H9 (cell line): ENCODE measurements at places on chromosomes 4 and X. TPM values are rescaled to one million over a fixed set of nuclear protein-coding genes. Genes with fewer than 3 reads are reported as not detected.

DNA sequence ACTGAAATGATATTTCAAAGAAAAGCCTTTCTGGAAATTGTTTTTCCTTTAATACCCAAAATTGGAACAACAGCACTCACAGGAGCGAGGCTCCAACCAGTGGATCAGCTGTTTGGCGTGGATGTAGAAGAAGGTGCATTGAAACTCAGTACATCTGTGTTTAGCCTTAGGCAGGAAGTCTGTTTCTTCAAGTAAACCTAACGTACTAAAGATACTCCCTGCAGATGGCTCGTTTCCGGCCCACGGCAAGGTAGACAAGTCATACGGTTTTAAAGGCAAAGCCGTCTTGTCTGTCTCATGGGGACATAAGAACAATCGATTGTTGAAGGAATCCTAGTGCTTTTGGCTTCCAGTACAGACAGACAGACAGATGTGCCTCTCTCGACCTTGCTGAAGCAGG lies 50.0 kb upstream of the CLCN4 start:
- 0 out of 2 replicates have a peak, but pooled peaks cover 2% of the 10 kb centered on the region for H3K4me1 ChIP-seq
- H3K27me3 ChIP-seq = no peaks in the 10 kb centered on the region
- H3K4me3 ChIP-seq = no peak overlapping the region
- H3K27ac ChIP-seq = no peak overlapping the region

DNA sequence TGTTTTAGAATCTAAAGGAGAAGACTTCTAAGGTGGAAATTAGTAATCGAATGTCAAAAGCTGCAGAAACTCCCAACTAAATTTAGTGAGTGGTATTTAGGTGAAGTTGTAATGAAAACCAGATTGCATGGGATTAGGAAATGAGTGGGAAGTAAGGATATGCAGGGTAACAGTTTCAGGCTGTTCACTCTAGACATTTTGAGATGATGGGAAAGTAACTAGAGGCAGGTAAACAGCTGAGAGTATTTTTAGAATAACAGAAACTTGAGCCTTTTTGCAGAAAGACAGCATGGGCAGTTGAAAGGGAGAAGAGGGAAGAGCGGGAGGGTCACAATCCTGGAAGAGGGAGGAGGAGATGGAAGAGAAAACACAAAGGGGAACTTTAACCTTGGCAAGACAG lies 12.7 kb downstream of the SPRY1 start:
- H3K36me3 ChIP-seq = peaks cover 2% of the 10 kb centered on the region; the same call in 1 of the 2 replicates
- no peak overlapping the region for H3K4me3 ChIP-seq
- no peaks in the 10 kb centered on the region; the same call in 1 of the 2 replicates for H3K4me1 ChIP-seq
- H3K27me3 ChIP-seq = no peaks in the 10 kb centered on the region
- no peak overlapping the region for H3K27ac ChIP-seq

DNA sequence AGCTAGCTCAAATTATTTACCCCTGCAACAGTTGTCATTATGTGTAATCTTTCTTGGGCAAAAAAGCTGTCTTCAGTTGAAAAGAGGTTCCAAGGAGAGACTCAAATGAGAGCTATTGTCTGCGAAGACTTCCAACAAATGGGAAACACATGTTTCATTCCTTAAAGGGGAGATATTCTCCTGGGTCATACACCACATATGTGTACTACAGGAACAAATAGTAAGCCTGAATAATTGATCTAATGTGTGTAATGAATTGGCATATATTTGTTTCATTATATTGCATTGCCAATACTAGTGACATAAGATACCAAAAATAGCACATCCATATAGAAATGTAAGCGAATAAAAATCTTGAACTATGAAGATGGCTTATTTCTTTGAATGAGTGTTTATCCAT lies 950.9 kb upstream of the NDST4 start:
- no peak for DNase-seq
- no peak overlapping the region for H3K27ac ChIP-seq
- H3K27me3 ChIP-seq = no peaks in the 10 kb centered on the region
- H3K4me1 ChIP-seq = no peaks in the 10 kb centered on the region
- no peak overlapping the region for H3K4me3 ChIP-seq

DNA sequence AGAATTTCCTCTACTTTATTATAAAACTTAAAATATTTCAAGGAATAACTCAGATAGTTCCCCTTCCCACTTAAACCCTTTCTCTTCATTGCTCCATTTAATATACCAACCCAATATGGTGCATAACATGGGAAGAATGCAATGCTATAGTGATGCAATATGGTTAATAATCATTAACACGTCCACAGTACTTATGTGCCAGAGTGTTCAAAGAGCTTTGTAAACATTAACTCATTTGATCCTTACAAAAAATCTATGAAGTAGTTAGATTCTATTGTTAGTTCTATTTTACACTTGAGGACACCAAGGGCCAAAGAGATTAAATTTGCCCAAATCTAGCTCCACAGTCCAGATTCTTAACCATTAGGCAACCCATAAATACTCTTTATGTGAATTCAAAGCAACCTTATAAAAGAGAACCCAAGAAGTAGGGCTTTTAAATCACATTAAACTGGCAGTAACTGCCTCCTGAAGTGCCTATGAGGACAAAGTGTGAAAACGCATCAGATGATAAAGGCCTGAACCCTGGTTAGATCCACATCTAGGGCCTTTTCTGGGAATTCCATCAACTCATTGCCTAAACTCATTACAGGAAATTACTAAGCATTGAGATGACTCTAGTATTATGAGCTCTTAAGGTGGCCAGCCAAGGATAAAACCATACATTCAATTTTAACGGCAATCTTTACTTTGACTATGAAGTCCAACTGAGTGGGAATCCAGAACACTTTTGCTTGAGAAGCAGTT lies 94.3 kb downstream of the AREG start:
- no peak overlapping the region for H3K27ac ChIP-seq
- no peak for DNase-seq
- no peaks in the 10 kb centered on the region for H3K36me3 ChIP-seq
- no peak overlapping the region for H3K4me3 ChIP-seq

SNX12 gene
- total RNA-seq = 69.1 and 69.7 TPM in 2 replicates

DNA sequence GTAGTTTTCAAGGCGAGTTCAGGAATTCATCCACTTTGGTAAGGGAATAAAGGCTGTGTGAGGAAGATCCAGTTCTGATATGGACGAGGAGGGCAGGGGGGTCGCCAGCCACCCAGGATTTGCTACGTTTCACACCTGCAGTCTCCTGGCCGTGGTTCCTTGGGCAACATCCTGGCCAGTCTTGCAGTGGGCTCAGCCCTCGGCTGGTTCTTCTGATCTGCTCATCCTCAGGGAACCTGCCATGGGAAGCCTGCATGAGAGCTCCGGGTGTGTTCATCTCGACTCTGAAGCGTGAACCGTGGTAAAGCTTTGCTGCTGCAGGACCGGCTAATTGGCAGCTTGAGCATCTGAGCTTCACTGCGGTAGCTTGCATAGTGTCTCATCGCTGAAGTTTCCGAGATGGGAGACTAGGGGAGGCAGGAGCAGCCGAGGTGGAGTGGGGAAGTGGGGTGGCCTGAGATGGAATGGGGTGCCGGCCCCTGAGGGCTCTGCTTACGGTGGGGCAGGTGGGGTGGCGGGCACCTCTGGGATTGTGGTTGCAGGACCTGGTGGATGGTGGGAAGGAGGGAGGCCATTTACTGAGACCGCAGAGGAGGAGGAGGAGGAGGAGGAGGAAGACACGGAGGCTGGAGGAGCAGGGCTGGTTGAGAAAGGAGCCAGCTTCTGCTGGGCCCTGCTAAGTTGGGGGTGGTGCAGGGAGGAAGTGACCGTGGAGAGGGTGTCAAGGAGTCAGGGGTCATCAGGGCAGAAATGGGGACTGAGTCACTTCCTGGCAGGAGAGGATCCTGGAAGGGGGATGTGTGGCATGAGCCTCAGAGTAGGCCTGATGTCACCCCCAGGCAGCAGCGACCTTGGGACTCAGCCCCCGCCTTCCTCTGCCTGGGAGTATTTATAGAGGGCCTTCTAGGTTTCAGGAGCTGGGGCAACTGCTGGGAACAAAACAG lies 213.1 kb upstream of the PSAPL1 start:
- no peak for DNase-seq
- H3K4me3 ChIP-seq = no peak overlapping the region
- H3K36me3 ChIP-seq = no peaks in the 10 kb centered on the region
- H3K27ac ChIP-seq = no peak overlapping the region

- H3K4me1 ChIP-seq = peaks cover 7% of the 10 kb centered on the region; the same call in 1 of the 2 replicates
- no peak overlapping the region for H3K27ac ChIP-seq
- no peak overlapping the region for H3K4me3 ChIP-seq
Observed at GRCh38 chrX:9846631-9847030, 60.4 kb downstream of the SHROOM2 start.

OSTC gene
- 130 and 134 TPM in 2 replicates for total RNA-seq

DNA sequence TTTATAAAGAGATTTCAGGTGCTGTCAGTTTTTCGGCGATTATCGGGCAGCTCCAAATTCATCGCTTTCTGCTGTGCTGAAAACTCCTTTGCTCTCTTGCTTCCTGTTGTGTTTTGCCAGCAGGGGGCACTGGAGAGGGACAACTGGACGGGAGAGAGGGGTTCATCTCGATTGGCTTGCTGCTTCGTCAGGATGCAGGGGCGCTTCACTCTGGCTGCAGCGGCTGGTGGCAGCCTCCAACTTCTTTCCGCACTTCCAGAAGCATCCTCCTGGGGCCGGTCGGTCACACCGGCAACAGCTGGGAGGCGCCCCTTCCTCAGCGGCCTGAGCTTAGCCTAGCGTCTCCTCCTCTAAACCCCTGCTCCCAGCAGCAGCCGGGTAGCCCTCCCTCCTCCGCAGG lies 29.5 kb downstream of the MSL3 start:
- H3K36me3 ChIP-seq = no peaks in the 10 kb centered on the region
- no peak overlapping the region for H3K4me3 ChIP-seq
- no peaks in the 10 kb centered on the region for H3K4me1 ChIP-seq
- no peak overlapping the region for H3K27ac ChIP-seq
- peak; percentile 92 for DNase-seq

GRCh38 chr4:2932951-2933565 lies 30.1 kb downstream of the NOP14 start:
- no peak for DNase-seq
- H3K27ac ChIP-seq = no peak overlapping the region
- peak overlapping the region; percentile 70 for H3K4me3 ChIP-seq
- no peaks in the 10 kb centered on the region for H3K4me1 ChIP-seq
- H3K36me3 ChIP-seq = peaks cover 48% of the 10 kb centered on the region
- no peaks in the 10 kb centered on the region for H3K27me3 ChIP-seq

NAP1L2 gene
- total RNA-seq = 12.2 and 12.8 TPM in 2 replicates

- DNase-seq = no peak
- no peak overlapping the region for H3K4me3 ChIP-seq
- no peak overlapping the region for H3K27ac ChIP-seq
Observed at GRCh38 chr4:139918591-139918990, 235.4 kb downstream of the MAML3 start.

DNA sequence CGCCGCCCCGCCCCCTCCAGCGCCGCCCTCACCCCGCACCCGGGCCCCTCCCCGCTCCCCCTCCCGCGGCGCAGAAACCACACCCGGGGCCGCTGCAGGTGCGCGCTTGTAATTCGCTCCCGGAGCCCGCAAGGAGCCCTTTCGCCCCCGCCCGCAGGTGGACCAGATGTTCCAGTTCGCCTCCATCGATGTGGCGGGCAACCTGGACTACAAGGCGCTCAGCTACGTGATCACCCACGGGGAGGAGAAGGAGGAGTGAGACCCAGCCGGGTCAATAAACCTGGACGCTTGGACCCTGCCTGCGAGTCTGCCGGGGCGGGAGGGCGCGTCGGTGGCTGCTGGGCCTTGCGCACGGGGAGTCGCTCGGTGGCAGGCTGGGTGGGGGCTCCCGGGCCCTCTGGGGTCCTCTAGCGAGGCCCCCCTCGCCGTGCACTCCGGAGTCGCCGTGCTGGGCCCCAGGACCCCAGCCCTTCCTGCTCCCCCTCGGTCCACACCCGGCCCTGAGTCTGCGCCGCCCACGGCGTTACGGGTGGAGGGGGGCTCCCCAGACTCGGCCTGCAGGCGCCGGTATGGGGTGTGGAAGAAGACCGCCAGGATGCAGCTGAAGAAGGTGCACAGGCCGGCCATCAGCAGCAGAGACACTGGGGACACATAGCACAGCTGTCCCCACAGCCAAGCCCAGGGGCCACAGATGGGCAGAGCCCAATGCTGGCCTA lies 7.1 kb downstream of the SLC49A3 start:
- no peaks in the 10 kb centered on the region for H3K27me3 ChIP-seq
- peak overlapping the region; percentile 57; the same call in 1 of the 3 replicates for H3K4me3 ChIP-seq
- H3K36me3 ChIP-seq = no peaks in the 10 kb centered on the region; the same call in 1 of the 2 replicates
- no peak overlapping the region for H3K27ac ChIP-seq
- peak; percentile 70 for DNase-seq

TLR2 gene
- total RNA-seq = 0.90 and 1.0 TPM in 2 replicates

DNA sequence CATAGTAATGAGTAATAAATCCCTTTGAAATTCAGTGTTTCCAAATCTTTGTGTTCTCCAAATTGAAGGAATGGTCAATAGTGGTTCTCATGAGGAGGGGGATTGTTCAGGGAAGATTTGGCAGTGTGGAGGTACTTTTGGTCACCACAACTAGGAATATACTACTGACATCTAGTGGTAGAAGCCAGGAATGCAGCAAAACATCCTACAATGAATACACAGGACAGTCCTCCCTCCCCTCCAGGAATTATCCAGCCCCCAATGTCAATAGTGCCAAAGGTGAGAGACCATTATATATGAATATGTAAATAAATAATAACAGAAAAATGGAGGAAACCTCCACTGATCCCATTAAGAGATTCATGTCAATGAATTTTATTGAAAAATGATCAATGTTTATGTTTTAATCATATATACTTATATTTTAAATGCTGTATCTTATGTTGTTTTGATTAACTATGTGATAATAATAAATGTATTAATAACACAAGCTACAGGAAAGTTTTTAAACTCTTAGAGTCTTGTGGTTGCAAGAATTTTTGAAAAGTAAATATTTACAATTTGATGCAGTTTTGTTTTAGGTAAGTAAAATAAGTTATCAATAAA lies 14.4 kb upstream of the FAM9A start:
- no peaks in the 10 kb centered on the region for H3K4me1 ChIP-seq
- H3K27me3 ChIP-seq = no peaks in the 10 kb centered on the region
- DNase-seq = no peak
- no peak overlapping the region for H3K4me3 ChIP-seq

DNA sequence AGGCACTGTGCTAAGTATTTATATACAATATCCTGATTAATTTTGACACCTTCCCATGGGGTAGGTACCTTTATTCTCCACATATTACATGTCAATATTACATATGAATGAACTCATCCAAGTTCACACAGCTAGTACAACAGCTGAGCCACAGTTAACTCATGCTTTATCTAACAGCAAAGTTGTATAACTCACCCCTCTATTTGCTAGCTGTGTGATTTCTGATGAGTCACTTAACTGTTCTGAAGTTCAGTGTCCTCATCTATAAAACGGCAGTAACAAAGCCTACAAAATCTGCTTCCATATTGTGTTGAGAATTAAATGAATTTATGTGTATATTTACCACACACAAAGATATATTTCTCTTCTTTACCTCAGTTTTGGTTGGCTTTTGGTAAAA lies 48.2 kb upstream of the KDR start:
- no peak for DNase-seq
- H3K27me3 ChIP-seq = no peaks in the 10 kb centered on the region
- H3K36me3 ChIP-seq = peaks cover 16% of the 10 kb centered on the region
- H3K4me3 ChIP-seq = no peak overlapping the region
- H3K27ac ChIP-seq = no peak overlapping the region

SH3D19 gene
- 29.7 and 32.1 TPM in 2 replicates for total RNA-seq
